Activated T-helper 1 cell treated with Interleukin-2 at 50 U/mL for 16 hours (primary cell): ENCODE measurements at places on chromosomes 13 and 19.

GRCh38 chr13:59957438-59957837, 206.3 kb downstream of the DIAPH3 start:
- no peak for DNase-seq

- no peak for DNase-seq
Measured at GRCh38 chr19:8185343-8186068, 23.7 kb upstream of the CERS4 start.

GRCh38 chr19:16889366-16889882, 625 bp downstream of the F2RL3 start:
- DNase-seq = no peak

DNA sequence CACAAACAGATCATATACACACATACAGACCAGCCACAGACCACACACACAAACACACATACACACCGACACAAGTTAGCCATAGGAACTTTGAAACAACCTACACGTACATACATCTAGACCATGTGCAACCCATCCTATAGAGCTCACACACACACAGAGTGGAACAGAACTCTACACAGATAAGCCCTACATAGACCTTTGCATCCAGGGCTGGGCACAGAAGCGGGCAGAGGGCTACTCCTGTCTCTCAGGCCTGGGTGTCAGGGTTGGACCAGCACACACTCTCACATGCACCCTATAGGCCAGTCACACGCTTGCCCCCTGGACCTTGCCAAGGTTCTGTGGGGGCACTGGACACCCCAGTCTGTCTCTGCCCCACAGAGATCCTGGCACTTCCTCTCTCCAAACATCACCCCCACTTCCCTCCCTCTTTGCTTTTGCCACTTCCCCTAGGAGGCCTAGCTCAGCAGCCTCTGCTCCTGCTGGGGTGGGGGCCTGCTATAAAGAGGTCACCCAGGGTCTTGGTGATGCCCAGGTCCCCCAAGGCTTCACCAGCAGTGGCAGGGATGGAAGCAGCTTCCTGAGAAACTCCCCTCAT, 5.8 kb upstream of the JUNB start:
- DNase-seq = no peak

DNA sequence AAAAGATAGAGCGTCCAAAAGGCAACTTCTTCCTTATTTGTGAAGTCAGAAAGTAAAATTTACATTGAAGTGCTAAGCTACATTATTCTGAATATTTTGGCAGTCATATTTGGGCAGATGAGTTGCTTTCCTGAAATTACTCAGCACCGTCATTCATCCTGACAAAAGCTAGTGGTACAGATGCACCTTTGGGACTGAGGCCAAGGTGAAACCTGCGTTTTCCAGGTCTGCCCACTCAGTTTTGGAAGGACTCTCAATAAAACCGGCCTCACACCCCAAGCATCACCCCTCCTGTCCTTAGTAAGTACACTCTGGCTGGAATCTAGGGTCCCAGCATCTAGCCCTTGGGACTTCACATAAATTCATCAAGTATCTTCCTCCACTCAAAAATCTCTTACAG, 187.5 kb downstream of the TM9SF2 start:
- DNase-seq = no peak

DNA sequence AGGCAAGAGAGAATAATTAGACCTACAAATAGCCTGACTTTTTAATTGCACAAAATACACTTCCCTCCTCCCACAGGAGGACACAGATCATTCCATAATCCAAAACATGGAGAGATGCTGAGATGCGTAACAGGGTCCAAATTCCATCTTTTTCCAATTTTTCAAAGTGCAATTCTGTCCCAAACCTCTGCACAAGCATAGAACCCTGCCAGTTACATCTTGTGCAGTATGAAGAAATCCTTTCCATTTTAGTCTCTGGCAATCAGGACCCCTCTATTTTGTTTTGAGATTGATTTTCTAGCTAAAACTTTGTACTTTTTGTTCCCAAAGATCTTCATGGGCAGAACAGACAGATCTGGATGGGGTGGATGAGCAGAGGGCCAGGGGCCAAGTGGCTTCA, 209.2 kb downstream of the B3GLCT start:
- DNase-seq = no peak

GRCh38 chr19:35544110-35544802, 1.2 kb upstream of the TMEM147 start:
- DNase-seq = no peak

DNA sequence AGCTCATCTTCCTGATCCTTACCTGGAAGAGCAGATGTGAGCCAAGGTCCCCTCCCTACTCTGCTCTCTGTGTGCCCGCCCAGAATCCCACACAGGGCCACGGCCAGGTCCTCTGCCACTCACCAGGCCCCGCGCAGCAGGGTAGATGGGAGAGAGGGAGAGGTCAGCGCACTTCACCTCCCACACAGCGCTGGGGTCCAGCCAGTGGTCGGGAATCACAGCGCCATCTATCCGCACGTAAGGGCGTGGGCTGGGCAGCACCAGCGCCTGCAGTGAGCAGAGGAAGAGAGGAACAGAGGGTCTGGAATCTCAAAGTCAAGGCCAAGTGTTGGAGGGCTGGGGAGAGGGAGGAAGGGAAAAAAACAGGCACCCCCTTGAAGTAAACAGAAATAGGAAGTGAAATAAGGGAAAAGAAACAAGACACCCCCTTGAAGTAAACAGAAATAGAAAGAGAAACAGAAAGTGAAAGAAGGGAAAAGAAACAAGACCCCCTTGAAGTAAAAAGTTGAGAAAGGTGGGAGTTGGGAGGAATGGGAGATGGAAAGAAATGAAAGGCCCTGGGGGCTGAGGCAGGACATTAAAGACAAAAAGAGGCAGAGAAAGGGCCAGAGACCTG, 7.0 kb upstream of the PLA2G4C start:
- no peak for DNase-seq

GRCh38 chr13:100274942-100275506, 186.1 kb downstream of the PCCA start:
- no peak for DNase-seq

DNA sequence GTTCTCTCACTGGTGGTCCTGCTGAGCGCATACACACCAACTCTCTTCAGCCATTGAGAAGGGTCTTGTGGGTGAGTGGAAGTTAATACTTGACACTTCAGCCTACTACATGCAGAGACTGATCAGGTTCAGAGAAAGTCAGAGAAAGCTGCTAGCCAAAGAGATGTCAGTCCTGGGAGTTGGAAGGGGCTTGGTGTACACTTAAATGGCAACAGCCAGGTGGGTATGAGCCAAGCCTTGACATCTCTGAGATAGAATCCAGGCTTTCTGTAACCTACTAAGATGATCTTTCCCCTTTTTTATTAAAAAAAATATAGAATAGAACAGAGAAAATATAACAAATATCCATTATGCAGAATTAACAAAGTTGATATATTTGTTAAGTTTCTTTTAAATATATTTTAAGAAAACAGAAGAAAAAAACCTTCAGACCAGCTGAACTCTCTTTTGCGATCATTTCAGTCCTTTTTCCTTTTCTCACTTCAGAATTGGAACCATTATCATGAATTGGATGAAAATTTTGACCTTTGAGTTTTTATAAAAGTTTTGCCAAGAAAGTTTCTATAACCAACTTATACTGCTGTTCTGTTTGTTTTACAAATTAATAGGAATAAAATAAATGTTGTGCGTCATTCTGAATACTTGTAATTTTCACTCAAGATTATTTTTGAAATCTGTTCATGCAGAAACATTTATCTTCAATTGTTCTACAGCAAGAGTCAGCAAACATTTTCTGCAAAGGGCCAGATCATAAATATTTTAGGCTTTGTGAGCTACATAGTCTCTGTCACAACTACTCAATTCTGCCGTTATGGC, 153.0 kb downstream of the RFC3 start:
- no peak for DNase-seq

- no peak for DNase-seq
Measured at GRCh38 chr13:99997702-99998214, 16.2 kb downstream of the ZIC2 start.

DNA sequence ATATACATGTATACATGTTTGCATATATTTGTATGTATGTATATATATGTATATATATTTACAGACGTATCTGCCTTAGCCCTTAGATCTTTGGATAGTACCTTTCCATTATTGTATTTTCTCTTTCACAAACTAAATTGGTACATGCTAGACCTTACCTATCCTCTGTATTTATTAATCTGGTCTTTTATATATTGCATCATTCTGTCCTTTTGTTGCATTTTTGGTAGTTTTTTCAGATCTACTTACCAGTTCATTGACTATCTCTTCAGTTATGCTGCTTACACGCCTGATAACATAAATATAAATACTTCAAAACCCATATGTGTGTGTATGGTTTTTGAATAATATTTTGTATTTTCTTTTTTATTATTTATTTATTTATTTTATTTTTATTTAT, 11.7 kb downstream of the ZNF613 start:
- no peak for DNase-seq

DNA sequence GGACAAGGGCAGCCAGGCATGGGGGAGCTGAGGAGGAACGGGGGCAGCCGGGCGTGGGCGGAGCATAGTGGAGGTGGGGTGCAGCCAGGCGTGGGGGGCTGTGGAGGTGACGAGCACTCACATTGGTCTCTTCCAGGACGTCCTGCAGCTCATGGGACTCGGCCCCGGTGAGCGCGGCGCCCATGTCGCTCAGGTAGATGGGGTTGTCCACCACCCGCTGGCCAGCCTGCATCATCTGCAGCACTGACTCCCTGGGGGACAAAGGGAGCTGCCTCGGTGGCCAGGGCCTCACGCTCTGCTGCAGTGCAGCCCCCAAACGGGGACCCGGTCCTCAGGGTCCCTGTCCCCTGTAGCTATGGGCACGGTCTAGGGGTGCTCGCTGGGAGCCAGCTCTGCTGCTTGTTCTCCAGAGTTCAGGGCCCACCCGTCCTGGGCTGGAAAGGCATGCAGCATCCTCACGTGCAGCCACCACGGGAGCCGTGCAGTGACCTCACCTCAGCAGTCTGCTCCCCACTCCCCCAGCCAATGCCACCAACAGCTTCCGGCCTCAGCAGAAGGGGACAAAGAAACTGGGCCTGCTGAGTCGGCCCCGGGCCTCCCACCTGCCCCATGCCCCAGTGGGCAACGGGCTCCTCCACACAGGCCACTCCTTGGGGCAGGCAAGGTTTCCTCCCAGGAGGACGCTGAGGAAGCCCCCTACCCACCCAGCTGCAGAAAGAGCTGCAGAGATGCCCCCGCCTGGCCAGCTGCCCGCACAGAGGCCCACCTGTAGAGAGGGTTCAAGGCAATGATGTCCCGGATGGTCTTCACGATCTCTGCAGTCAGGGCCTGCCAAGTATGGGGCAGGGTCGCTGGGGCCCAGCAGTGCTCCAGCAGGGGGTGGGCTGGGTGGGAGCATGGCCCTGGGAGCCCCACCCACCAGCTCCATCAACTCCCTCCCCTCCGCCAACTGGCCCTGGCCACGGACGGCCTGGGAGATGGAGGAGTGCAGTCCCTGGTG, 12.1 kb downstream of the LONP1 start:
- no peak for DNase-seq

DNA sequence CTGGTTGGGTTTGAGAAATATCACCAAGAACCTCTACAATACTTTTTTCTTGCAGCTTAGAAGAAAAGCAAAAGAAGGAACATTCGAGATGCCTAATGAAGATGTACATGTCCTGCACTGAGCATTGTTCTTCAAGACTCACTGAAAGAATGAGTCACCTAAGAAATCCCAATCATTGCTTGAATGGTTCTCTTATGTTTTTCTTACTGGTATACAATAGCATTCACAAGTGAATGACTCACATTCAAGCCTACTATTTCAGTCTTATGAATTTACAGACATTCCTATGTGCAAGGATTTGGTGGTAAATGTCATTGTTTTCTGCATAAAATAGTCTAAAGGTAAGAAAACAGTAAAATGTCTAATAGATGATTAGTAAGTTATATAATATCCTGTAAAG, 594.6 kb downstream of the PCDH9 start:
- DNase-seq = no peak

DNA sequence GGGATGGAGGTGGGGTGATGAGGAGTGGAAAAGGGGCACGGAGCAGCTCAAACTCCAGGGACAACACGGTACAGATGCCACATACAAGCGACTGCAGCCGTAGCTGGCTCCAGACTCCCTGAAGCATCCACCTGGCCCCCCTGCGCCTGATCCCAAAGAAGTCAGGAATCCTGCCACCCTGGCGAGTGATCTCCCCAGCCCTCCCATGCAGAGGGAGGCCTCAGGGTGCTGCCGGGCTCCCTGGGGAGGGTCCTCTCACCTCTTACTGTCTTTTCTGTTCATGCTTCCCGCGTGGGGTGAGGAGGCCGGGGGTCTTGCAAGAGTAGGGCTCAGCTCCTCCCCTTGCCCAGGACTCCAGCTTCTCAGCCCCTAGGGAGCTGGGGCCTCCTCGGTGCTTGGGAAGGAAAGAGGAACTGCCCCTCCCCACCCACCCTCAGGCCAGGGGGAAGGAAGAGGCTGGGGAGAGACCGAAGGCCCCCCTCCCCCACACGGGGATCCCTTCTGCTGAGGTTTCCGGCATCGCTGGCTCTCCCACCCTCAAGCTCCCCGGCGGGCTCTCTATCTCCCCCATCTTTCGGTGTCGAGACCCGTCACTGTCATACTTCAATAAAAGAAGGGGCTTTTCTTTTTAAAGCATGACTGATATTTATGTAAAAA, at the start of gene RASGRP4:
Gene RASGRP4, minus strand, starts transcription at position 410 of the 657 bp plus-strand sequence. Its CDS starts 128 bp downstream, at position 282.
- DNase-seq = no peak

- DNase-seq = no peak
Measured at GRCh38 chr13:100211016-100211710, 122.3 kb downstream of the PCCA start.

DNA sequence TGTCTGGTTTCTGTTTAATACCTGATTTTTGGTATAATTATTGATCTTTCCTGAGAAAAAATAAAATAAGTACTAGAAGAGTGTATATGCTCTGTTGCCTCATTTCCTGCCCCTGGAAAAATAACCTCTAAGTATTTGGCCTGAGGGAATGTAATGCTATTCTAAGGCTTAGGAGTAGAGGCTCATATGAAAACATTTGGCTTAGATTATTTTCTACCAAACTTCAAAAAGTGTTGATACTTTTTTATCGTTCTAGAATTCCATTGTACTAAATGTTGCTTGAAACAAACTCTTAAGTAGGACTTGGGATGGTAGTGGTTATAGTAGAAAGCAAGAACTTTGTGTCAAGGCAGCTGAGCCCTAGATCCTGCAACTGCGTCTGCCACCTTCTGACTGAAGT, 57.8 kb downstream of the COG3 start:
- DNase-seq = no peak

GRCh38 chr13:106922384-106922783, 354.4 kb upstream of the ARGLU1 start:
- DNase-seq = no peak

GRCh38 chr19:45825263-45825605, 10.1 kb upstream of the RSPH6A start:
- no peak for DNase-seq

GRCh38 chr19:32823747-32824102, 45.8 kb downstream of the SLC7A9 start:
- DNase-seq = no peak

DNA sequence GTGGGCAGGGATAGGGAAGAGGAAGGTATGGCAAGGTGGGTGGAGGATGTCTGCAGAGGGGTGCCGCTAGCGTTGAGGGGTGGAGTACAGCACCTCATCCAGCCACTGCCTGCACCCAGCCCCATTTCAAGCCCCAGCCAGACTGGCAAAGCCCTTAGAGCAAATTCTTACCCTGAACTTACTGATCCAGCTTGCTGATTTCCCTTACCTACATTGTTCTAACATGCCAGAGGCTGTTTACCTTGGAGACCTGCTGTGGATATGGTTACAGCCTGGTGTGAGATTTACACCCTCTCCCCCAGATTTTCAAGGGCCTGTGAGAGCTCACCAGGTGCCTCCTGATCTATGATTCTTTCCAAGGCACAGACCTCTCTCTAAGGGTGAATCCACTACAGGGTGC, 86.0 kb downstream of the ZNF726 start:
- DNase-seq = no peak
